GM23338 (cell line): ENCODE measurements at places on chromosomes 2 and 18.

GRCh38 chr2:3498783-3499394 lies 20.4 kb downstream of the ADI1 start:
- DNase-seq: no peak

DNA sequence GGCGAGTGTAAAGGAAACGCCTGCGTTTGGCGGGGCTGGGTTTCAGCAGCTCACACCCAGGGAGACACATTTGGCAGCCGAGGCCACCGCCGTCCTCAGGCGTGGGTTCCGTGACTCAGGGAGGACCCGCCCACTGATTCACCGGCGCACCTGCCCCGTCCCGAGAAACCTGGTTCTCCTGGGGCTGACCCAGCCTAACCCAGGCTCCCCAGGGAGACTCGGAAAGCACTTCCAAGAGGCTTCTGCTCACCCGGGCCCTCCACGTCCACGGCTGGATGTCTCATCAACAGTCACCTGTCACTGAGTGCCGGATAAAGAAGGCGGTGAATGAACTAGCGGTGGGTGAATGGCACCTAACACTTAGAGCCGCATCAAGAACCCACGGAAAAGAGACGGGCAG lies 126.4 kb upstream of the CTDP1 start:
- DNase-seq: no peak

DNA sequence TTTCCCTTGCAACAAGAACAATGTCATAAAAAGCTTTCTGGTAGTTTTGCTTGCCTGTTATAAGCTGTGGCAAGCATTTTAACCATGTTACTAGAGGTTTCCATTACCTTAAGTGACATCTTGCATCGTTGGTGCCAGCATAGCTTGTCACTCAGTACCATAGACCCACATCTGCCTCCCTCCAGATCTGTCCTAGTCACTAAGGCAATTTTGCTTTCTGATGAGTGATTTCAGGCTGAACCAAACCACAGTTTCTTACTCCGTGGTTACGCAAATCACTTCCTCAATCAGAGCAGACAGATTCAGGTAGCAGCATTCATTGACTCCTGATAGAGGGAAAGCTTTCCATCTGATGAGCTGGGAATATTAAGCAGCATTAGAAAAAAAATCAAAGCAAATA lies 1057.5 kb upstream of the FAM98A start:
- DNase-seq: no peak

GRCh38 chr2:127388423-127389164 lies 819 bp upstream of the MAP3K2 start:
- DNase-seq: peak; percentile 19

DNA sequence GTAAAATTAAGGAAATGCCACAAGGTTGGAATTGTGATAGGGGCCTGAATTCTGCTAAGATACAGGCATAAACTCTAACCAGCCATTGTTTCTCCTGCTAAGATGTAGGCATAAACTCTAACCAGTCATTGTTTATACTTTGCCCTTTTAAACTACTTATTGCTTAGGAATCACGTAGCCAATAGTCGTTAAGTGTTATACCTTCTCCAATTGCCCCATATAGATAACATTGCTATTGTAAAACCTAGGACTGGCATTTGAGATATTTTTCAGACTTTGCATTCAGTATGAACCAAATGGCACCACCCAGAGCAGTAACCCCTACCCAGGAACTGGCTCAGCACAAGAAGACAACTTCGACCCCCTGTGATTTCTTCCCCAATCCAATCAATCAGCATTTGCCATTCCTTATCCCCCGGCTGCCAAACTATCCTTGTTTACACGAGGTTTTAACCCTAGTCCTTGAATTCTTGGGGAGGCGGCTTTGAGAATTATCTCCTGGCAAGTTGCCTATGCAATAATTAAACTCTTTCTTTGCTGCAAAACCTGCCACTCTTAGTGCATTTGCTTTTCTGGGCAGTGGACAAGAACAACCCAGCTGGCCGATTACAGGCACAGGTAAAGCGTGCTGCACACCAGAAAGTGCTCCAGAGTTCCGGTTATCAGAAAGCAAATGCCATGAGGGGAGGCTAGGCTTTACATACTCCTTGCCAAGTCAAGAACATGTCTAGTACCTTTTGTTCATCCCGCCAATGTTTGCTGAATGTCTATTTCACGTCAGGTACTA lies 167.6 kb downstream of the LAMA1 start:
- DNase-seq: no peak

GRCh38 chr2:218221000-218221399 lies 4.0 kb downstream of the ARPC2 start:
- DNase-seq: no peak

- DNase-seq: no peak
Measured at GRCh38 chr18:46920653-46921052, 3.3 kb downstream of the KATNAL2 start.

- no peak for DNase-seq
Measured at GRCh38 chr2:61009355-61009754, 8.2 kb upstream of the PEX13 start.

- DNase-seq: no peak
Measured at GRCh38 chr2:227877421-227878310, 6.2 kb downstream of the DAW1 start.

- DNase-seq: no peak
Measured at GRCh38 chr2:100581277-100581612, 18.5 kb downstream of the PDCL3 start.

DNA sequence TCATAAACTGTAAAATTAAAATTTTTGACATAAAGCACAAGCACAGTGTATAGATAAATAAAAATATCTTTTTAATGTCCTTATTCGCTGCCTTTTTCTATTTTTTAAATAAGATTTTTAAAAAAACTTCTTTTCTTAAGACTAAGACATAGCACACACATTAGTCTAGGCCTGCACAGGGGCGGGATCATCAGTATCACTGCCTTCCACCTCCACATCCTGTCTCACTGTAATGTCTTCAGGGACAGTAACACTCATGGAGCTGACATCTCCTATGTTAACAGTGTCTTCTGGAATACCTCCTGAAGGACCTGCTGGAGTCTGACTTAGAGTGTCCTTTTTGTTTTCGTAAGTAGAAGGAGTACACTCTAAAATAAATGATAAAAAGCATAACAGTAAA lies 33.0 kb downstream of the VAPA start:
- DNase-seq: no peak

DNA sequence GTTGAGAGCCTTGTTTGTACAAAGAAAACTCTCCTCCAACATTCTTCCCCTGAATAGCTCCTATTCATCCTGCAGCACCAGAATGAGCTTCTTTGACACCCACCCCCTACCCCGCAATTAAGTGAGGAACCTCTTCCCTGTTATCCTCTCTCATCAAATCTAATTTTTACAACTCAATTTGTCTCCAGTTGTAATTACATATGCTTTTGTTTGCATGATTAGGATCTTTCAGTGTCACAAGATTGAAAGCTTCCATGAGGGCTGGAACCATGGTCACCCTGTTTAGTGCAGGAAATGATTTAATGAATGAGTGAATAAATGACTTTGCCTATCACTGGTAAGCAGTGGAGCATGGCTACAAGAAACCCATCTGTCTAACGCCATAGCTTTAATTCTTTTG lies 334.6 kb upstream of the KLHL29 start:
- DNase-seq: no peak

DNA sequence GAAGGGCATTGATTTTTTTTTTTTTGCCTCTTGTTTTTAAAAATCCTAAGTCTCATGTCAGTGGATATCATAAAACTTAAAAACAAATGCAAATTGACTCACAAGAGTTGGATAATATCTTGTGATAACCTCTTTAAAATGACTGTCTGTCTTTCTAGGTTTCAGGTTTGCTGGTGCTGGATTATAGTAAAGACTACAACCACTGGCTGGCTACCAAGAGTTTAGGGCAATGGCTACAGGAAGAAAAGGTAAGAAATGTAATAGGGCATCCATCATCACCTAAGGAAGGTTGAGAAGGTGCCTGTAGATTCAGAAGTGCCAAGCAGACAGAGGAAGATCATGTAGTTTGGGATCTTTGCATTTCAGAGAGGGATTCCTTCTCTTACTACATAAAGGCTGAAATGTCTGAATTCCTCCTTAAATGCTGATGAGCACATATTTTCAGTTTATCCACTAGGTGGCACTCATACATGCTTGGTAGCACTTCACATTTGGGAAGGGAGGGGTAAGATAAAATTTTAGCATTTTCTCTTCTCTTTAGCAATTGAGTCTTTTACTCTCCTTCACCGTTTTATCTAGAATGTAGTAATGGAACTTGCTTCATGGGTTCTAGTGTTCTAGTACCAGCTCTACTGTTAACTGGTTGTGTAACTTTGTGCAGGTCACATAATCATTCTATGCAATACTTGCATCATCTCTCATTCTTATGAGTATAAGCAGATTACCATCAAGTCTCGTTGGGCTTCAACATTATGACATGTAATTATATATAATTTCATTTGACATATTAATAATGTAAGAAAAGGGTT lies 21.1 kb downstream of the CPS1 start:
- peak; percentile 87 for DNase-seq

DNA sequence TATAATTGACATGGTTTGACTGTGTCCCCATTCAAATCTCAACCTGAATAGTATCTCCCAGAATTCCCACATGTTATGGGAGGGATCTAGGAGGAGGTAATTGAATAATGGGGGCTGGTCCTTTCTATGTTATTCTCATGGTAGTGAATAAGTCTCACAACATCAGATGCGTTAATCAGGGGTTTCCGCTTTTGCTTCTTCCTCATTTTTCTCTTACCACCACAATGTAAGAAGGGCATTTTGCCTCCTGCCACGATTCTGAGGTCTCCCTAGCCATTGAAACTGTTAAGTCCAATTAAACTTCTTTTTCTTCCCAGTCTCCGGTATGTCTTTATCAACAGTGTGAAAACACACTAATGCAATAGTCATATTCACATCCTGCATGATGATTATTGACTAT lies 1073.3 kb upstream of the CDH2 start:
- DNase-seq: no peak

- DNase-seq: no peak
Measured at GRCh38 chr2:105737980-105738657, 6.6 kb upstream of the NCK2 start.

GRCh38 chr2:144111437-144111836 lies 408.5 kb downstream of the ZEB2 start:
- DNase-seq: no peak

DNA sequence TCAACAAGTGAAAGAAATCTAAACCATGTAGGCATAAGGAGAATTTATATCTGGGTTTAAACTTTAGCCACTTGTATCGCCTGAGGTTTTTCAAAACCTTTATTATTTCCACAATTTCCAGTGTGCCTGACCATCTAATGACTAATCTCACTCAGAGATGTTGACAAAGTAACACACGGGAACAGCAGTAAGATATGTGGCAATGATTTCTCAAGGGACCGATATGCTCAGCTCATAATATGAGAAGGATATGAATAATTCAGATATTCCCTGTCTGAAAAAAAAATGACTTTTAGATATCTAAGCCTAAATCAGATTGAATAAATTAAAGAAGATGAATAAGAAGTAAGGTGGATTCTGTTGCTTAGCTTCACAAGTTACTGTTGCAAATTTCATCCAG lies 43.5 kb downstream of the TMEM163 start:
- DNase-seq: no peak

GRCh38 chr2:239917125-239917956 lies 107.8 kb downstream of the NDUFA10 start:
- DNase-seq: no peak

GRCh38 chr2:58520903-58521302 lies 279.8 kb upstream of the FANCL start:
- no peak for DNase-seq

DNA sequence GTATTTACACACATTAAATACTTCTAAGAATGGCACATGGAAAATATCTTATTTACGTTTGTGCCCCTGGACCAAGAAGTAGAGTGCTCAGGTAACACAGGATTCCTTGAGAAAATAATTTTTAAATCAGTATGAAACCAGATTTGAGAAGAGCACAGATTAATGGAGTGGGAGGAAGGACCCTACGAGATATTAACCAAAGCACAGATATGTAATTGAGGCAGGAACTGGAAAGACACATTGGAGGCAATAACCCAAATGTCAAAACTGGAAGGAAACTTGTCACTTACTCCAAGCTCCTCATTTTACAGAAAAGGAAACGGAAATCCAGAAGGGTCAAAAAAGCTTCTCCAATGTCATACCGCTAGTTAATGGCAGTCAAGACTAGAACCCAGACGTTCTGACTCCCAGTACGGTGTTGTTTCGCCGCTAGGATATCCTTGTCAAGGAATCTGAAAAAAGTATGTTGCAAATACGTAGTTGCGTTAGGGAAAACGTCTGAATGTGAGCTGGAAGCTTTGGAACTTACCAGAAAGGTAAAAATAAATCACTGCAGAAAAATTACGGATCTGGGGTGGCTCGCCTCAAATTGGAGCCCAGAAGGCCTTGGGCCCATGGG lies 634 bp downstream of the MTIF2 start:
- peak; percentile 14 for DNase-seq

DNA sequence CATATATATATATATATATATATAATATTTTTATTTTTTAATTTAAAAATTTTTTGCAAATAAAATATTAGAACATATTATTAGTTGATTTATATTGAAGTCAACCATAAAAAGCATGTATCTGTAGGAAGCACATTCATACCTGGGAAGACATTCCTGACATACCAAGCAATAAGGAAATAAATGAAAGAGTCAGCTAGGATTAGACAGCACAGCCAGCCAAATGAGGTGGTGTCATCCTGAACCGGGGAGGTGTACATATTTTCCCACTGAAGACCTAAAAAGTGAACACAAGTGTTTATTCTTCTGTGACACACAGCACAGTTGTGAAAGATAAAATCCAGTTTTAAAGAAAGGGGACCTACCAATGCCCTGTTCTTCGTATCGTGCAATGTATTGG lies 149.2 kb downstream of the ABCA12 start:
- DNase-seq: no peak

DNA sequence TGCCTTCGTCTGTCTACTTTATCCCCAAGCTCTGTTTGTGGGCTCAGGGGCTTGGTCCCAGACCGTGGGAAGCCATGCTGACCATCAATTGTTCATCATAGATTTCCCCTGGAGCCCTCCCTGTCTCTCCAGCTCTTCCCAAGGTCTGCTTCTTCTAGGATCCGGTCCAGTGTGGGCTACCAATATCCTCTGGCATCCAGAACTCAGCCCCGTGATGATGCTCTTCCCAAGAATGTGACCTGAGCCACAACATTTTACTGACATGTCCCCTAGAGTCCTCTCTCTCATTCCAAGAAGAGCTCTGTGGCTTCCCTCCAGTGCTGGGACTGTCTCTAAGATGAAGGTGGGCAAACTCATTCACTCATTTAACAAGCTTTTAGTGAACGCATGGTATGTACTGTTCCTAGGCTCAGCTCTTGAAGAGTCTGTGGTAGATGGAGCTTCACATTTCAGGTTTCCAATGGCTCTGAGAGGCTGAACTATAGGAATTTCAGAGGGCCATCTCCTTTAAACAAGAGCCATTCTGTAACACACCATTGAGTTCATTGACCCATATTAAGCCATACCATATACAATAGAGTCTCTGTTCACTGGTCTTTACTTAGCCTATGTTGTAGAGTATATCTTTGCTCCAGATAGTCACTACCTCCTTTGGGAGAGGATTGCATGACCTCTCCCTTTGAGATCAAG lies 142.0 kb upstream of the APCDD1 start:
- no peak for DNase-seq

GRCh38 chr18:79871481-79872091 lies 73.8 kb downstream of the KCNG2 start:
- DNase-seq: no peak
